DMS79 treated with DMSO at 0.1 percent for 48 hours (cell line): ENCODE measurements at places on chromosomes 12 and 14.

GRCh38 chr14:105588236-105588860 lies 62.0 kb downstream of the TMEM121 start:
- DNase-seq, result no peak

DNA sequence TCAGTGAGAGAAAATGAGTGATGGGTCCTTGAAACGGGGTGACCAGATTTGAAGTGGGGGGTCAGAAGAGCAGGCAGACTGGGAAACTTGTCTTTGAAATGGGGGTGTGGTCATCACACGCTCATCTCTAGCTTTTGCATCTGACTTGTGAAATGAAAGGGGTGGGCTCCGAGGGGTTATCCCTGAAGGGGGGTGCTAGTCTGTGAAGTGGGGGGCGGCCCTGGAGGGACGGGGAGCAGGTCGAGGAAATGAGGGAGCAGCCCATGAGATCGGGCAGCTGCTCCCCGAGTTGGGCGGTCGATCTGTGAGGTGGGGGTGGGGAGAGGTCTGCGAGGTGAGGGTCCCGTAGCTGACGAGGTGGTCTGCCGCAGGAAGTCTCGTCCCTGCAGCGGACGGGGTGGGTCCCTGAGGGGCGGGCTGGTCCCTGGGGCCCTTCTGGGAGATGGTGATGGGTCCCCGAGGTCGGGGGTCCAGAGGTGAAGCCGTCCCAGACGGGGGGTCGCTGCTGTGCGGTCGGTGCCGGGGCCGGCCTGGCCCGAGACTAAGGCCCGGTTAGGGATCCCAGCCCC lies 542 bp downstream of the PXN start:
- DNase-seq, result no peak

DNA sequence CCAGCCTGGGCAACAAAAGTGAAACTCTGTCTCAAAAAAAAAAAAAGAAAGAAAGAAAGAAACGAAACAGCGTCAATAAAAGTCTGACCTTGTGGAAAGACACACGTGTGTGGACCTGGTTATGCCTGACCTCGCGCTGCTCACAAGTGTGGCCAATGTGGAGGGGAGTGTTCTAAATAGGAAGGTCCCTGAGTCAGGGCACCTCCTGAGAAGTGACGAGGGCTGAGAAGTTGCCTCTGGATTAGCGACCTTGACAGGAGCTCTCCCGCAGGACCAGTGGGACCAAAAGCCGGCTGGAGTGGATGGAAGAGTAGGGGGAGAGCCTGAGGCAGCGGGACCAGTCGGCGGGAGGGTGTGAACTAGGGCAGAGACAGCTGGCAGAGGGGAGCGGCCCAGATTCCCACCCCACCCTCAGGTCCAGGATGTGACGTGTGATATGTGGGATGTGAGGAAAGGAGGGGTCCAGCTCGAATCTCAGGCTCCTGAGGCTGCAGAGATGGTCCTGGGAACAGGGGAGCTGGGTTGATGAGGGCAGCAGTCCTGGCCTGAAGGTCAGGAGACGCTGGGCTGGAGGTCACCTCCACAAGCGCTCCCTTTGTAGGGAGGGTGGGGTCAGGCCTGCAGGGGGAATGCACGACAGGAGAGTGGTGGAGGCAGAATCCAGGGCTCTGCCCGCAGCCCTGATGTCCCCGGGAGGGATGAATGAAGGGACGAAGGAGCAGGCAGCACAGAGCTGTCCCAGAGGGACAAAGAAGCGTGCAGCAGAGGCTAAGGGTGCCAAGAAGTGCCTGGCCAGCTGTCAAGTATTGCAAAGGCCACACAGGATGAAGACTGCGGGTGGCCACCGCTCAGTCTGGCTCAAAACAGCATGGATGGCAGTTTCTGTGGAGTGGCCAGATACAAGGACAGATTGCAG lies 24.8 kb upstream of the GPR68 start:
- no peak for DNase-seq

- peak; percentile 1 for DNase-seq
These were observed 508 bp downstream of the CNOT2 start for GRCh38 chr12:70243510-70244371.

GRCh38 chr14:83556065-83556464 lies 1973.9 kb upstream of the FLRT2 start:
- no peak for DNase-seq

DNA sequence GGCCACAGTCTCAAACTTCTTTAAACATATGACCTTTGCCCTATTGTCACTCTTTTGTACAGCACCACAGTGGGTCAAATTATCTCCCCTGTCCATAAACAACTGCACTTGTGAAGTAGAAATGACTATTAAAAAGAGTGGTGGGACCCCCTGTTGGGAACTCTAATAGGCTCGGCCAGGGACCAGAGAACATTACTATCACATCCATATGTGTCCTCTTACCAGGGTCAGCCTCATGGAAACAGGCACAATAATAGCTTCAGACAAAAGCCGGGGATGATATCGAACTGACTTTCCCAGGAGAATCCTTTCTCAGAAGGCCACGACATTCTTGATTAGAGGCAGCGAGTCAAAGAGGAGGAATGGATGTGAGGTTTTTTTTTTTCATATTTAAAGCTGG lies 96.6 kb downstream of the NKX2-1 start:
- DNase-seq, result no peak

DNA sequence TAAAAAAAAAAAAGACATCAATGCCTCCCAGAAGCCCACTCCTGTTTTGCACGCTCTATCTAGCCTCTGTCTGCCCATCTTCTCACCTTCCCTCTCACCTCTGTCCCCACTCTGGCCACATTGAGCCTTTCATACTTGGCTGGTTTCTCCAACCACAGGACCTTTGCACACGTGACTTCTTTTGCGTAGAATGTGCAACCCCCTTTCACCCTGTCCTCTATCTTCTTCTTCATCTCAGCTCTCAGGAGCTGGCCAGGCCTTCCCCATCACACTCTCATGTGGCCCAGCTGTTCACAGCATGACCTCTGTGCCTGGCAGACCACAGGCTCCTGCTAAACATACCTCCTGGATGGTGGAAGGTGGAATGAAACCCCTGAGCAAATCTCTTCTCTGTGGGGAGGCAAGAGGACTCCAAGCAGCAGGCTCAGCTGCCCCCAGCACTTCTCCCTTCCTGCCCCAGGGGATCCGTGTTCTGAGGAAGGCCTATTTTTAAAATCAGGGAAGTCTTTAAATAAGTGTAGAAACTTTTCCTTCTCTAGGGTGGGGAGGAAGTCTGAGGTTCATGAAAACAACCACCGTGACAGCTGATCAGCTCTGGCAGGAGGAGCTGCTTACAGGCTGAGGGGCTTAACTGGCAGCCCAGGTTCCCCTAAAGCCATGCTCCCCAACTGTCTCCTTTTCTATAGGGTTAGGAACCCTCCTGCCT lies 11.6 kb downstream of the HVCN1 start:
- DNase-seq, result no peak

GRCh38 chr12:81949841-81950308 lies 190.7 kb upstream of the PPFIA2 start:
- no peak for DNase-seq

DNA sequence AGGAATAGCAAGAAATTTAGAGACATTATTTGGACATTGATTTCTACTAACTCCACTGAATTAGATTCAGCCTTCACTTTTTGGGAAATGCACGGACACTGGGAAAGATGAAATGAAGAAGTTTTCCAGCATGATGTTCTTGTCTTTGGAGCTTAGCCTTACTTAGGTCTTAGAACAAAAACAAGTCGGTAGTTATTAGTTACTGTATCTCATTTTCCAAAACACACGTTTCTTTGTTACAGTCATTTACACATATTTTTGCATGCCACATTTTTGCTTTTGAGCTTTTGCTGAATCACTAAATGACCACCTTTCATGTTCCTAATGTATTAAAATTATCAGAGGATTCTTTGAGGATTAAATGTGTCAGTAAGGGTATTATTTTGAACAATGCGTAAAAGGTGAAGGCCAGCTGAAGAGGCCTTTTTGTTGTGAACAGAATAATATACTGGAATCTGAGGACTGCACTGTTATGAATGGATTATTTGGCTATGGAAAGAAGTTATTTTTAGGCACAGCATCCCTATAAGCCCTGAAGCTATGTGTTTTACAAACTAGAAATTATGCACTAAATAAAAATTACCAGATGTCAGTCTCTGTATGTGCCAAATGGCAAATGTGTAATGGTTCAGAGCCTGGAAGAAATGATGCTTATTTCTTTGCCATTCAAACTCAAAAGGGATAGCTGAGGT lies 138.2 kb downstream of the SRGAP1 start:
- no peak for DNase-seq

DNA sequence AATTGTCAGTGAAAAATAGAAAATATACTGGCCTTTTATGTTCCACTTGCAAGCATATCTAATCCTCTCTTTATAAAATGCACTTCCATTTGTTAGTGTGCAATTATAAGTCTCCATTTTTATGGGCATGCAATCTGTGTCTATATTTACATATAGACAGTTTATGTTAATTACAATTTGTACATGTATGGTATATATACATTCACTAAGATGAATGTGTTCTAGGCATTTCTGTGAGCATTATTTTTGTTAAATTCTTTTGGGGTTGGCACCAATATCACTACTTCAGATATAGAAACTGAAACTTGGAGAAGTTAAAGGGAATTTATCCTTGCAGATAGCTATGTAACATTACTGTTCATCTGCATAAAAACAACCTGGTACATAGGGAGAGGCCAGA lies 470.8 kb upstream of the LMO3 start:
- DNase-seq, result no peak

- DNase-seq, result no peak
These were observed 18.6 kb upstream of the TEAD4 start for GRCh38 chr12:2940564-2940963.

GRCh38 chr14:30277268-30277667 lies 281.7 kb upstream of the G2E3 start:
- DNase-seq, result no peak

- no peak for DNase-seq
These were observed 158.2 kb downstream of the CAND1 start for GRCh38 chr12:67427336-67427735.

DNA sequence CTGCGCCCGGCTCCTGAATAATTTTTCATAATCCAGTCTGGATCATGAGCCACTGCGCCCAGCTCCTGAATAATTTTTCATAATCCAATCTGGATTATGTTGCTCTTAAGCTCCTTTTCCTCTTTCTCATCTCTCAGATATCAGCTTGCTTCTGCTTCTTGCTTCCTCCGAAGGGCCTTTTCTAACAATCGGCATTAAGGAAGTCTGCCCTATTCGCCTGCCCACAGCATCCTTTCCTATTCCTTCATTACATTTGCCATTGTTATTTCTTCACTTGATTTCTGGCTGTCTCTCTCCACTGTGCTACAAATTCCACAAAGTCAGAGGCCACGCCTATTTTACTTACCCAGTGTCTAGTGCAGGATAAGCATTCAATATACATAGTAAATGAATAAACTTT lies 83.5 kb downstream of the TTC7B start:
- no peak for DNase-seq

- DNase-seq, result no peak
These were observed 107.3 kb downstream of the SAMD4A start for GRCh38 chr14:54674046-54674741.

DNA sequence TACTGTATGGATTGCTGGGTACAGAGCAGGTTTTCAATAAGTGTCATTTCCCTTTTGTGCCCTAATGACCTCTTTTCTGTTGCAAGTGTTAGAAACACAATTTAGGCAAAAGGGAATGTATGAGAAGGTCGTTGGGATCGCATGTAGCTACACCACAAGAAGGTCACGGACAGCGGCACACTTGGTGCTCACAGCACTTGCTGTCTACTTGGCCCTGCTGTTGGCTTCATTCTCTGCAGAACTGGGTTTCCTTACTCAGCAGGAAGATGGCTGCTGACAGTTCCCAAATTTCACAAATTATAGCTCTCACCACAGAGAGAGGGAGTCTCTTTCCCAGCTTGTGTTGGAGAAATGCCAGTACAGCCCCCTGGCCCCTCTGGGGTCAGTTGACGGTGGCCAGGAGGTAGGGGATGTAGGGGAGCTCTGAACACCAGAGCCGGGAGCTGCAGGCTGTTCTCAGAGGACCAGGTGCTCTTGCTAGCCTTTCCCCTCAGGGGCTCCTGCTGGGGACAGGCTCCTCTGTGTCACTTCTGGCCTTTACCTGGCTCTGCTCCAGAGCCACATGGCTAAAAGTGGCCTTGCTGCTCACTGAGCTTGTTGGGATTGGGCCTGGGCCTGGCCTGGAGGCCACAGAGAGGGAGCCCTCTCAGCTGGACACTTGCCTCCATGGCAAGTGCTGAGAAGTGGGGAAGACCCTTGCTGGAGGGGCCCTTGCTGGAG lies 50.9 kb upstream of the BCL7A start:
- DNase-seq, result no peak

DNA sequence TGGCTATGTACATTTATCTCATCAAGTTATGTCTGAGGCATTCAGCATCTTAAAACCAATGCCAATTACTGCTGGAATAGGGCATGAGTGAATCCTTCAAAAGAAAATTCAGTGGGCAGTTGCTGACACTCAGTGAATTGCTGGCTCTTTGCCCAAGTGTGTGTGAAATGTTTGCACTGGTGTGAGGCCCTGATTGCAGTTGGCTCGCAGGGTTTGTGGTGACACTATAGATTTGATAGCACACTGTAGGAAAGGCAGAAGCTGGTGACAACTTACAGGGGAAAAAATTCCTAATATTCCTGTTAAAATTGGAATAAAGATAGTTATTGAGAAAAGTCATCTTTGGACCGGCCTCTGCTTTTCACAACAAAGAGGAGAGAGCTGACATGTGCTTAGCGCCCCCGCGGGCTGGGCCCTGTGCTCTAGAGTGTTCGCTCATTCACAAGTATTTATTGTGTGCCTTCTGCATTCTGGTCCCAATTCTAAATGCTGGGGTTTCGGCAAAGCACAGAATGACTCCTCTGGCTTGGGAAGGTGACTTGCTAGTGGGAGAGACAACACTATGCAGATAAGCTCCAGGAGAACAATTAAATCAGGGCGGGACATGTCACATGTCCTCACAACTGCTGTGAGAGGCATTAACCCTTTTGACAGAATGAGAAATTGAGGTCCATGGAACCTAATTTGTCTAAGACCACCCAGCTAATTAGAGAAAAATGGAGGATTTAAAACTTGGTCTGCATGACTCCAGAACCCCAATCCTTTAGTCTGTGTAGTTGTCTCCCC lies 418.7 kb downstream of the NPAS3 start:
- DNase-seq, result no peak
